Osteoblast (primary cell): ENCODE measurements at places on chromosomes 12 and 14.

DNA sequence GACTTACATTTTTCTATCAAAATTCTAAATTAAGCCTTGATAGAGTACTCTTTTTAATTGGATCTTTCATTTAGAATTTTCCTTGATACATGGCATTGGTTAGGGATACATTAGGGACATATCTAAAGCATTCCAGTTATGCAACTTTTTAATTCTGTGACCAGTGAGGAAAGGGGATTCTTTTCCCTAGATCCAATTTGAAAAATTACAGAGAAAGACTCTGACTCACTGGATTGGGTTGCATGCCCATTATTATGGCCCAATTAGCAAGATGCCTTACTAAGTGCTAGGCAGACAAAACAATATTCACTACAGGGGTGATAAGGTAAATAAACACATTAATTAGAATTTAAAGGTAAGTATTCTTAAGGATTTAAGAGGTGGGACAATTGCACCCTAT lies 5.2 kb upstream of the RAD52 start:
- DNase-seq: no peak

- DNase-seq: peak; percentile 88
Observed at GRCh38 chr14:93906341-93907329, 20.5 kb upstream of the FAM181A start.

DNA sequence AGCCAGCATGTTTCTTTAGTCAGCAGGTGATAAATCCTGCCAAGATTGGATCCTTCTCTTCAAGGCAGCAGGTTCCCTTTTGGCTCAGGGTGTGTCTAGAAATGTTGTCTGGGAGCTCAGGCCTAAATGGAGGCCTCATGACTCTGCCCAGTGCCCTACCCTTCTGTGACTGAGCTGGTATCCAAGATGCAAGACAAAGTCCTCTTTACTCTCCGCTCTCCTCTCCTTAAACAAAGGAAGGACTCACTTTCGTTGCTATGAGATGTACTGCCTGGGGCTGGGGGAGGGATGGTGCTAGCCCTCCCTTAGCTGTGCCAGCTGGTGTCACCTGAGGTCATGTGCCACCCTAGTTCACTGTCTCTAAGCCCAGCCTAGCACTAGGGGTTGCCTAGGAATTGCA lies 13.8 kb upstream of the TMPRSS12 start:
- DNase-seq: no peak

DNA sequence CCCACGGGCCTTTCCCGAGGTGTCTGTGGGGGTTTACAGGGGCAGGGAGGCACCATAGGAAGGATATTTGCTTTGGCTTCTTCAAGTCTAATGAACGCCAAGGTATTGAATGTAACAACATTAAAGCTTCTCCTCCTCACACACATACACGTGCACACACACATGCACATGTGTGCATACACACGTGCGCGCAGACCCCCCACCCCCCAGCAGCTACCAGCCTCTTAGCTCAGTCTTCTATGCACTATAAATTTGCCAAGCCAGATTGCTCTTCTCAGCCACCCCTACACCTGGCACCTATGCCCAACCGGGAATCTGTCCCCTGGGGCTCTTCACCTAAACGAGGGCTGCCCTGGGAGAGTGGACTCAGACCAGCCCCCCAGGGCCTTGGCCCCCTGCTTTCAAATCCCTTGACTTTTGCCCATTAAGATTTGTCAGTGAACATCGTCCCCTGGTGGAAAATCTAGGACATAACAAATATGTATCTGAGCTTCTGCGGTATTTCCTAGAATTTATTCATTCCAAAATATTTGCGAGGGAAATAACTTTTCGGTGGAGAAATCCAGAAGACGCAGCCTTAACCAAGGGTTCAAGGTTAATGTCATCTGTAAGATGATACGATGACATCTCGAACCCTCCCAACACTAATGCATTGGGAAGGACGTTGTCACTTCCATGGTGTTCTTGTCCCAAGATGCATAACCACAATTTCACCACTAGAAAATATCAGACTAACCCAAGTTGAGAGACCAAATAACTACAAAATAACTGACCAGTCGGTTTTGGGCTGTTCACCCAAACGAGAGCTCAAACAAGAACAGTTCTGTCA lies 330.4 kb downstream of the MED13L start:
- no peak for DNase-seq

DNA sequence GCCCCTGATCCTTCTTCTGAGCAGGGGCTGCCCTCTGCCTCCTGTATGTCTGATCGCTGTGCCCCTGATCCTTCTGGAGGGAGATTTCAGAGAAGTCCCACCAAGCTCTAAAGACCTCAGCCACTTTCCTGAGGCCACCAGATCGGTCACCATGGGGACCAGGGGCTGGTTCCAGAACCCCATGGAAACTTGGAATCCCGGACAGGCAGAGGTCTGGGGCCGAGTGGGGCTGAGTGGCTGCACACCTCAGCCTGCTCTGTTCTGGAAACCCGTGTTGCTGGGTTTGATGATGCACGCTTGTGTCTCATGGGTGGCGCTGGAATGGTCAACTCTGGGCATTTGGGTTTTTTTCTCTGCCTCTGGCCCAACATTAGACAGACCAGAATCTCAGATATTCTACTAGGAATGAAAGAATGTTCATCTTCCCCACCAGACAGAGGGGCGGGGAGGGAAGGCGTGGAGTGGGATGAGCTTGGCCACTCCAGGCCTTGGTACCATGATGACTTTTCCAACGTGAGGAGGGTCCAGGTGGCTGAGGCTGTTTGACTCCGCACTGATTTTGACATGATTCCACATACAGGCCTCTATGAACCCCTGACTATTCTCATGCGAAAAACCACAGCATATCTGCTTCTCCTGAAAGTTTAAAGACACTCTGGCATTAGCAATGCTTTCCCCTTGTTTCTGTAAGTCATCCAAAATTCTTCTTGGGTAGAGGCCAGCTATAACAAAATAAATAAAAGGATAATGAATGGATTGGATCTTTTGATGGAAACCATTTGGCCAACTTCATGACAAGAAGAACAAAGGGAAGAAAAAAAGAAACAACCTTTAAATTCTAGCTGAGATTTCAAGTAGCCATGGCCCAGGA lies 114.5 kb downstream of the ADGRD1 start:
- peak; percentile 46 for DNase-seq

GRCh38 chr12:126770188-126770587 lies 1496.8 kb upstream of the TMEM132C start:
- no peak for DNase-seq

- no peak for DNase-seq
Observed at GRCh38 chr12:24975425-24975824, 26.5 kb upstream of the BCAT1 start.

- peak; percentile 3 for DNase-seq
Observed at GRCh38 chr12:124864326-124864752, 675 bp upstream of the SCARB1 start.

GRCh38 chr12:80269803-80270552 lies 170.6 kb downstream of the OTOGL start:
- no peak for DNase-seq

GRCh38 chr12:99068993-99069747 lies 424.1 kb downstream of the APAF1 start:
- no peak for DNase-seq

GRCh38 chr12:123038966-123039365 lies 58.5 kb downstream of the ARL6IP4 start:
- DNase-seq: no peak

GRCh38 chr12:79689061-79689476 lies 1.7 kb downstream of the PAWR start:
- peak; percentile 48 for DNase-seq

- DNase-seq: no peak
Observed at GRCh38 chr12:89384807-89385206, 32.5 kb upstream of the DUSP6 start.

GRCh38 chr12:25896981-25897380 lies 61.5 kb upstream of the RASSF8 start:
- DNase-seq: no peak

- DNase-seq: no peak
Observed at GRCh38 chr14:44863271-44863670, 98.5 kb downstream of the KLHL28 start.

- no peak for DNase-seq
Observed at GRCh38 chr12:94239332-94239993, 91.1 kb downstream of the PLXNC1 start.

DNA sequence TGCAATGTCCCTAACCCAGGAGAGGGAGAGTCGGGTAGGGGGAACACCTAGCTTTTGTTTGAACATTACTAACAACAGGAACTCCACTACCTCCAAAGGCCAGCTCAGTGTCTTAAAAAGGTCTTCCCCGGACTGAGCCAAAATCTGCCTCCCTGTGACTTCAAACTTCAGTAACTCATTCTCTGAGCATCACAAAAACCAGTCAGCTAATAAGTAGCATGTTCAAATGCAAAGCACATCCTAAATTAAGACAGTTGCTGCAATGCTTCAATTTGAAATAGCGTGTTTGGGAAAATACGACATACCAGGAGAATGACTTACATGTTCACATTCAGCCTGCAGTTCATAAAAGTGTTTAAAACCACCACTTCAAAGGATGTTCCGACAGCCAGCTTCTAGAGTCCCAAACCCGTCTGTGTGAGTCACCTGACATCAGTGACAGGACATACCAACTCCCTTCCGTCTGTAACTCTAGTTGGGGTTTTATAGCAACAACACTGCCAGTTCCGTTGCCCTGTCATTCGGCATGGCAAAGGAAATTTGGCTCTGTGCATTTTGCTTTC lies 13.0 kb downstream of the ZFP36L1 start:
- peak; percentile 87 for DNase-seq

- peak; percentile 85 for DNase-seq
Observed at GRCh38 chr14:91338379-91338778, 79.2 kb downstream of the CCDC88C start.

- no peak for DNase-seq
Observed at GRCh38 chr12:132285991-132286681, 43.3 kb downstream of the GALNT9 start.

GRCh38 chr14:68789821-68790643 lies 2.8 kb downstream of the ZFP36L1 start:
- peak; percentile 72 for DNase-seq

DNA sequence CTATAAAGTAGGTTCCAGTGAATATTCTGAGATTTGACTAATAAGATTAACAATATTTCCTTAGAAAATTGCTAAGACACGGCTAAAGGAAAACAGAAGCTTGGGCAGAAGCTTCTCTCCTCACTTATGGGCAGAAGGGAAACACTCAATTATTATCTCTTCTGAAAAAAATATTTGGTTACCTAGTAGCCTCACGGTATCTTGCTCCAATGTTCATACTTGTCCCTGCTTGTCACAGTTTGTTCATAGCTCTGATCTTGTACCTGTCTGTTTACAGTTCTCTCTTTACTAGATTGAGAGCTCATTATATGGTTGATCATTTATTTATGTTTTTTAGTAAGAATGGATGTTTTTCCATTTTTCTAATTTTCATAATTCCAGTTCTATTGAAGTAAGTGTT lies 458.0 kb upstream of the ATP2B1 start:
- no peak for DNase-seq

DNA sequence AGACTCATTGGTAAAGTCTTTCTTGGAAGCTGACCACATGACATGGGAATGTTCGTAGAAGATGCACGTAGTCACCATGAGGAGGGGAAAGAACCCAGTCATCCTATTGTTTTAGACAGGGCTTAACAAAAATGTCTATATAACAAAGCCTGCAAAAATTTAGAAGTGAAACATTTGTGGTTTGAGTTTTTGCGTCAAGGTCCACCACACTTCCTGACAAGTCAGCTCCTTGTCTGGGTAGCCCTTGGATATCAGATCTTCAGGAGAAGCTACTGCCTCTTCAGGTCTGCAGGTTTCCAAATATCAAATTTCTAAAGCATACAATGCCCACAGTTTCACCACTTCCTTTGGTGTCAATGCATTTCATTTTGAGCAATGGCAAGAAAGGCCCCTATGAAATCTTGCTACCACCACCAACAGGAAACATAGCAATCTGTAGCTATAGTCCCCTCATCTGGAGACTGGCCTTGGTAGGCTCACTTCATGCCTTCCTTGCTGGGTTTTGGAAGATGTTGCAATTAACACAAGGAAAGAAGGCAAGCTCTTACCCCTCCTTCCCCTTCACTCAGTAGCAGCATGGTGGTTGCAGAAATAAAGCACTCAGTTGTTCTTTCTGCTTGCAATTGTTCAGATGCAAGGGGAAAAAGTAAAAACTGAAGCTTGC lies 235.2 kb downstream of the PCNX1 start:
- peak; percentile 87 for DNase-seq

DNA sequence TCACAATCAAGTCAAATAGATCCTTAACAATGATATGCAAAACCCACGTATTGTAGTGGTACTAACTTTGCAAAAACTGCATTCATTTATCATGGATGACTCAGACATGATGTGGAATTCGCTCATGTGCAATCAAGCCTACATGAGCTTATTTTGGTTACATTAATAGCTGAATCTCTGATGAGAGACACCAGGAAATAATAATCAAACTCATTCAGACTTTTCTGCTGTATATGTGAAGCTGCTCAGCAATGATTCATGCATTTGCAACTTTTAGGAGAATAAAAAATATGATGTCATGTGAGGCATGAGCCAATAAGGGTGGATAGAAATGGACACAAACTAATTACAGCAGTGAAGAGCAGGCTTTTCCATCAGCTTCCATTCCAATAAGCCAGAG lies 1075.8 kb upstream of the TMEM132C start:
- DNase-seq: peak; percentile 74

GRCh38 chr12:68240079-68240478 lies 13.3 kb downstream of the IL22 start:
- peak; percentile 83 for DNase-seq

DNA sequence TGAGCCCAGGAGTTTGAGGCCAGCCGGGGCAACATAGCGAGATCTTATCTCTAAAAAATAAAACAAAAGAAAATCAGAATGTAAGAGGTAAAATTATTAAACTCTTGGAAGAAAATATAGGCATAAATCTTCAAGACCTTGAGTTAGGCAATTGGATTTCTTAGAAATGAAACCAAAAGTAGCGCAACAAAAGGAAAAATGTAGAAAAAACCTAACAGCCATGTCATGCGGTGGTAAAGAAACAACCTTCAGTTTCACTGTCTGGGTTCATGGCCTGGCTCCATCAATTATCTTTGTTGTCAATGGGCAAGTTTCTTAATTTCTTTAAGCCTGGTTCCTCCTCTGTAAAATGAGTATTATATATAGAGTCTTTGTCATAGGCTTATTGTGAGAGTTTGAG lies 5.6 kb upstream of the GCH1 start:
- DNase-seq: no peak

GRCh38 chr12:106769546-106769945 lies 4.9 kb upstream of the RIC8B start:
- no peak for DNase-seq

GRCh38 chr14:100348784-100349685 lies 25.9 kb downstream of the SLC25A47 start:
- no peak for DNase-seq

GRCh38 chr12:97398704-97399103 lies 63.9 kb upstream of the RMST start:
- DNase-seq: no peak

GRCh38 chr12:71558445-71558844 lies 105.2 kb downstream of the ZFC3H1 start:
- DNase-seq: no peak

GRCh38 chr12:45852508-45852907 lies 123.0 kb downstream of the ARID2 start:
- no peak for DNase-seq

GRCh38 chr14:51609251-51609954 lies 42.3 kb upstream of the FRMD6 start:
- DNase-seq: no peak
